ENCODE measurements at places on chromosomes 12 and 14.

GRCh38 chr14:52856139-52856538, 64.7 kb upstream of the GNPNAT1 start:
- DNase-seq: no peak

DNA sequence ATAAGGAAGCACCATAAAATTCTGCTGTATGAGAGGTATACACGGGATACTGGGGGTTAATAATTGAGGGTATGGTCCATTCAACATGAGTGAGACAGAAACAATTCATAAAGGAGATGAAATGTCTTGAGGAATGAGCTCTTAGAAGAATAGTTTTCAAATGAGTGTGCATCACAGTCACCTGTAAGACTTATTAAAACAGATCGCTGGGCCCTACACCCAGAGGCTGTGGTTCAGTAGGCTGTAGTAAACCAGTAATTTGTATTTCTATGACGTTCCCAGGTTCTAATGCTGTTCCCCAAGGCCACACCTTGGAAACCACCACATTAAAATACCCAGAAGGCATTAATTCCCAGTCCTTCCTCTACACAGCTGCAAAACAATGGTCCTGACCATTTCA, 49.6 kb downstream of the CAND1 start:
- no peak for DNase-seq

GRCh38 chr12:109795023-109795422, 38.2 kb downstream of the TRPV4 start:
- no peak for DNase-seq

- no peak for DNase-seq
These were observed 128.0 kb downstream of the NDUFA12 start for GRCh38 chr12:94875525-94875924.

GRCh38 chr12:103697971-103698751, 111.1 kb downstream of the STAB2 start:
- DNase-seq: no peak

GRCh38 chr14:37436519-37436918, 158.5 kb downstream of the FOXA1 start:
- no peak for DNase-seq

DNA sequence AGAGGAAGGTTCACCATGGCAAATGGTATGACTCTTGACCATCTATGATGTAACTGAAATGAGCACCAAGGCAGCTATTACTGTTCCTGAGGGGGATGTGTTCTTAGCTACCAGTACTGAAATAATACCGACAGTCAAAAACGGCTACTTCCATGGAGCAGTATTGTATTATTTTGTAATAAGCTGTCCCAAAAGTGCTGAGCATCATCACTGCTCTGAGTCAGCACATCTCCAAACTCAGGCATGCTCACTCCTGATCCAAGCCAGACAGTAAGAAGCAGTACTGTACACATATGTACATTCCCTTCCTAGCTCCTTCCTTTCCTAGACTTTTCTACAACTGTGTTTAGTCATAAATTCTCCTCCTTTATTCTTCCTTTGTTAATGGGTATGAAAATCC, 8.6 kb downstream of the VTI1B start:
- DNase-seq: no peak

Measured in activated naive CD4-positive, alpha-beta T cell (primary cell).